ENCODE measurements at places on chromosomes 1 and 21.

DNA sequence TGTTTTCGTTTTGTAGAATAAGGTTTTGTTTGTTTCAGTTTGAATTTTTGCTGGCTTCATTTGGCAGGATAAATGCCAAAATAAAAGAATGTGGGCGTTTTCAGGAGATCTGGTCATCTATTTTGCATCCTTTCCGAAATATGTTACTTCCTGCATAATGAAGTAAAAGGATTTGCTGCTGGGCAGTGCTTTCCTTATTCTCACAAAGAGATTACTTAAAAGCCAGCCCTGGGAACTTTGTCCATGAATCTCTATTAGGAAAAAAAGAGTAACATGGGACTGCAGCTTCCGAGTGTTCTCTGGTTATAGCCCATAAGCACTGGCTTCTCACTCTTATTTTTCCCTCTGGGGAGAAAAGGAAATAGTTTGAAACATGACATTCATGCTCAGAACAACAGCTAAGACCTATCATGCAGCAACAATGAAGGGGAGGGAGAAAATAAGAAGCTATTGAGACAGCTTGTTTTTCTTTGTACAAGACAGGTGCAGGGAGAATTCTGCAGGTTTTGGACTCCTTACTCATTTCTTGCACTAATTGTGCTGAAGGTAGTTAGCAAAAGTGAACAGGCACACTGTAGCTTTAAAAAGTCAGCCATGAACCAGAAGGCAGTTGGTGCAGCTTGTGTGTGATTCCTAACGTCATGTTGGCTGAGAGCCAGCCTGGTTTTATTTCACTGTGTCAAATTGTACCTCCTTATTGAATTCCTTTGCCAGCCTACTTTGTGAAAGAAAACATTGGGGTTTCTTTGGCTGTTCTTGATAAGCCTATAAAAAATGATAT is at the start of gene SAMD13:
Gene SAMD13, plus strand, starts transcription at position 705 of the 781 bp plus-strand sequence. CDS start 1,527 bp downstream, outside the sequence.
- DNase-seq: peak; percentile 83

GRCh38 chr1:79128722-79129121 is 122.2 kb upstream of the ADGRL4 start:
- no peak for DNase-seq

GRCh38 chr1:217011097-217011496 is 287.9 kb upstream of the ESRRG start:
- DNase-seq: no peak

- no peak for DNase-seq
Measured at GRCh38 chr1:186304982-186305949, 69.8 kb downstream of the TPR start.

GRCh38 chr1:151369621-151370048 is 2.9 kb downstream of the SELENBP1 start:
- no peak for DNase-seq

DNA sequence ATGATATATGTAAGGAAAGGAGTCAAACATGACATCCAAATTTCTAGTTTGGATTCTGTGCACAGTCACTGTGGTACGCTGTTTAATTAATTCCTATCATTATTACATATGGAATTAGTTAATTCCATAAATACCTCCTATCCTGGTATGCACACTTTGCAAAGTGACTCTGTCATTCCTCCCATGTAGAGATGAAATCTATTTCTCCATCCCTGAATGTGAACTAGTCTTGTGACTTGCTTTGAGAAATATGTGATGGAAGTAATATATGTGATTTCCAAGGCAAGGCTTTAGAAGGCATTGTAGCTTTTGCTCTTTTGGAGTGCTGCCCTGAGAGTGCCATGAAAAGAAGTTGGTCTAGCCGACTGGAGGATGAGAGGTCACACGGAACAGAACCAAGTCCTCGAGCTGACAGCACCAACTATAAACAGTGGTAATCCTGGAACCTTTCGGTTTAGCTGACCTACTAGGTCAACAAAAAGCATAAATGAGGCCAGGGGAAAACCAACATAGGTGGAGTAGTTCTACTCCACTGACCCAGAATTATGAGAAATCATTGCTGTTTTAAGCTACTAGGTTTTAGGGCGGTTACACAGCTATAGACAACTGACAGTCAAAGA is 1.5 kb downstream of the SELENOF start:
- no peak for DNase-seq

GRCh38 chr1:199690496-199690895 is 337.0 kb upstream of the NR5A2 start:
- no peak for DNase-seq

DNA sequence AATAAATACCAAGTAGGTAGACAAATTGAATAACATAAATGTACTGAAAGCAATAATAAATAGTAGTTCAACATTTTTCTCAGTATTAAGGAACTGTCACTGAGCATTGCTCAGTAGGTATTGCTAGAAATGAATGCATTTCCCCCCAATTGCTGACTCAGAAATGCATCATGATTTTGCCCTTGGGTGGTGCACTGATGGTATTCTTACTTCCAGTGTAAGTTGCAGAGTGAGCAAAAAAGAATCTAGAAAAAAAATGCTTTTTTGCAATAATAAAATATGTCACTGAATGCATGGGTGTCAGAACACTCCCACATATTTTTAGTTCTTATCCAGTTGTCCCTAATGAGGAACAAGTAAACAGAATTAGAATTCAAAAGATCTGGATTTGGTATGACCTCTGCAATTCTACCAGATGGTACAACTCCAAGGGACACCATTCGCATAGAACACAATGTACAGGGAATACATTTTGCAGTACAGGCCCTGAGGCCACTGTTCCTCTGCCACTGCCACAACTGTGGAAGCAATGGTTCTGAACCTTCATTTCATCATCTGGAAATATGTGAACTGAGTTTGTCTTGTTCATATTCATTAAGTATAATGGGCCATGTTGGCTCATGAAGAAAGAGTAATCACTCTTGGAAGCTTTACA is 78.0 kb downstream of the ATP6V1G3 start:
- no peak for DNase-seq

DNA sequence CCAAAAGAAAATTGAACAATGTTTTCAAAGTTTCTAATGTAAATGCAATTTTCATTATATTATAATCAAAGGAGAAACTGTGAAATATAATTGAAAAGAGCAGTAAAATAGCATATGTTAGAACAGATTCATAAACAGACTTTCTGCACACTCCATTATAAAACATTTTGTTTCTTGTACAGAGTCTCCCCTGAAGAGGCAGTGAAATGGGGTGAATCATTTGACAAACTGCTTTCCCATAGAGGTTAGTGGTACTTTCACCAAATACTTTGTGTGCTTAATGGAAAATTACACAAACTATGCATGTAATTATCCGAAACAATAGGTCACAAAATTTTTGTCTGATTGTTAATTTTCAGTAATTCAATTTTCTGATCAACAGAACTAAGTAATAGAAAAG is 1.9 kb downstream of the RGS18 start:
- no peak for DNase-seq

DNA sequence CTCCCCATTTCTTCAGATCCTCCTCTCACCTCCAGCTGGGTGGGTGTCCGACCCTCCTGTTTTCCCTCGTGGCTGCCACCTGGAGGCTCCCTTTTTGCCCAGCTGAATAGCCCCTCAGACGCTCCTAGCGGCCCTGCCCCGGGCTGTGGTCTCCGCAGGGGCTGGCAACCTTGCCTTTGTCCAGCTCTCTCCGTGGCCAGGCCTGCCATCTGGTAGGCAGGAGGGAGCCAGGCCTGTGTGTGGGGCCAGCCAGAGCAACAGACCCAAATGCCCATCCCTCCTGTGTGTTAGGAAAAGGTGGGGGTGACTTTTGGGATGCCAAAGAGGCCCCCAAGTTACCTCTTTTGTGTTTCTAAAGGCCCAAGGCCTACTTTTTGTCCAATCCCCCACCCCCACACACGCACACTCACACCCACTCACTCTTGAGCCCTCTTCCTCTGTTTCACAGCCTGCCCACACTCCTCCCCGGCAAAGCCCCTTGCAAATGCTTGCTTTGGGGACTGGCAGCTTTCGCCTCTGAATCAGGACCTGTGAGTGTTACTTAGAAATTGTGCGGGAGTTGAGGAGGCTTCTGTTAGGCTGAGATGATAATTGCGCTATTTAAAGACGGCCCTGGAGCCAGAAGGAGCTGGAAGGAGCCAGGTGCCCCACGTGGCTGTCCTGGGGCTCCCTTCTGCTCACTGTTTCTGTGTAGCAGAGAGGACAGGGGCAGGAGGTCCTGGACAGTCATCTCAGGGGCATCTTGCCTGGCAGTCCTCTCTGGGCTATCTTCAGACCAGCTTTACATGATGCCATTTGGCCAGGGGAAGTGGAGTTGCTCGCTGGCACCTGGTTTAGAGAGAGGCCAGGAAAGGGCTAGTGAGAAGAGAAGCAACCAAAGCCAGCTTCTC is 9.1 kb downstream of the PPFIA4 start:
- no peak for DNase-seq

GRCh38 chr1:232974971-232975370 is 24.6 kb downstream of the NTPCR start:
- DNase-seq: no peak

Measured in left lung (tissue), 14 donors.